SW 1271 (cell line): ENCODE measurements at places on chromosomes 2 and 18.

DNA sequence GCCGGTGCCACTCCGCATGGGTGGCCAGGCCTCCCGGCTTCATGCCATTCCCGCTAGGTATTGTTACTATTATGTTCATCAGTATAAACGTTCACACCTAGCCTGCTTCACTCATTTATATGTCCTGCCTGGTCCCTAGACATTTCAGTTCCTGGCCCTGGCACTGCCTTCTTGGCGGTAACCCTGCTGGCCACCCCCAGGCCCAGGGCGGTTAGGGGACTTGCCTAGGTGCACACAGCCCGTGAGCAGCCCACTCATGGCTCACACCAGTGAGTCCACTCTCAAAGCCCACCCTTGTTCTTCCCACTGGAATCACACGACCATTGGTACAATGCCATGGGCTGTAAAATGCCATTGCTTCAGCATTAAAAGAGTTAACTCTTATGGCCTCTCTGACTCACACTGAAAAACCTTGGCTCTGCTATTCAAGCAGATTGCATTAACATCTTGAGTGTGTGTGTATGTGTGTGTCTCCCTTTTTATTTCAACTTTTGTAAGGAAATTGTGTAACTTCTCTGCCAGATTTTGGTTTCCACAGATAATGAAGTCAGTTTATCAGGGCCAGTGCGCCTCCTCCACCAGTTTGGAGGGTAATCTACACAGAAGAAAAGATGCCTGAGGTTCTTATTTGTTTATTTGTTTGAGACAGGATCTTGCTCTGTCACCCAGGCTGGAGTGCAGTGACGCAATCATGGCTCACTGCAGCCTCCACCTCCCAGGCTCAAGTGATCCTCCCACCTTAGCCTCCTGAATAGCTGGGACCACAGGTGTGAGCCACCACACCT, 74.2 kb downstream of the RAB31 start:
- peak; percentile 30 for DNase-seq

GRCh38 chr2:70916291-70916690, 19.4 kb upstream of the ATP6V1B1 start:
- DNase-seq, result no peak

- no peak for DNase-seq
Measured at GRCh38 chr18:55369346-55369745, 218.6 kb downstream of the TCF4 start.

DNA sequence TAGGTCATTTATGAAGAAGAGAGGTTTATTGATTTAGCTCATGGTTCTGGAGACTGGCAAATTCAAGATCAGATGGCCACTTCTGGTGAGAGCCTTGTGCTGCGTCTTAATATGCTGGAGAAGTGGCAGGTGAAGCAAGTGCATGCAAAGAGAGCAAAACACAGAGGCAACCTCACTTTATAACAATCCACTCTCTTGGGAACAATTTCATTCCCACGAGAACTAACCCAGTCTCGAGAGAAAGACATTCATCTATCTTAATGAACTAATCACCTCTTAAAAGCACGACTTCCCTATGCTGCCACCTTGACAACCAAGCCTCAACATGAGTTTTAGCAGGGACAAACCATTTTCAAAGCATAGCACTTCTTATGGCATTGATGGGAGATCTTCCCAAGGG, 186.5 kb upstream of the RASGRP3 start:
- DNase-seq, result no peak

- DNase-seq, result no peak
Measured at GRCh38 chr18:32509111-32509510, 38.4 kb upstream of the GAREM1 start.

DNA sequence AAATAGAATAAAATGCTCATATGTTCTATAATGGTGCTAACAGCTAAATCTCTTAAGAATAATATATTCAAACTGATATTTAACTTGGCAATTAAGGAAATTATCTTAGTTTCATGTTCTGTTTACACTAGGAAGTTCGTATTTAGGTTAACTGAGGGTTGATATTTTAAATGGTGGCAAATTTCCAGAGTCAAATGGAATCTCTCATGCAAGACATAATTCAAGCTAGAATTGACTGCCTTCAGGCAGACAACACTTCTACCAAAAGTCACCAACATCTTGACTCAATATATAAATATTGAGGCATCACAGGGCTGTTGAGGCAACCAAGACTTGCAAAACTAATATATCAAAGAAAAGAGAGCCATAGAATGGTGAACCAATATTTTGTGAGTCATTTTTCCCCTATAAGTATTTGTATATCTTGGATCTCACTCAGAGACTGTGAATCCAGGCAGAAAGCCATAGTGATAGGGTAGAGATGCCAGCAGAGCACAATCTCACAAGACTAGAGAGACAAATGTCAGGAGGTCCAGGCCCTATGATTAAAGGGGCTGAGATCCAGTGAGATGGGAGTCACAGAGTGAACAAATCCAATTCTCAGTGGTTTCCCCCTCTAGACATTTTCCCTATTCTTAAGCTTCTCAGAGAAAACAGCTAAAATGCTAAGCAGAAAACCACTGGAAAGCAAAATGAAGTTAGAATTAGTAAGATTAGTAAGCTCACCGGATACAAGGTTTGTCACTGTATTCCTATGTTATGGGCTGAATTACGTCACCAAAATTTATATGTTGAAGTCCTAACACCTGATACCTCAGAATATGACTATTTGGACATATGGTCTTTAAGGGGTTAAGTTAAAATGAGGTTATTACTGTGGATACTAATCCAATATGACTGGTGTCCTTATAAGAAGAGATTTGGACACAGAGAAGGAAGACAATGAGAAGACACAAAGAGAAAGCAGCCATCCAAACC, 358.2 kb upstream of the UBE2E3 start:
- no peak for DNase-seq
